ENCODE measurements at places on chromosomes 6 and 20.

- DNase-seq = no peak
Observed at GRCh38 chr20:51380401-51381385, 161.8 kb downstream of the NFATC2 start.

- no peak for DNase-seq
Observed at GRCh38 chr6:50819904-50820868, 1.5 kb downstream of the TFAP2B start.

DNA sequence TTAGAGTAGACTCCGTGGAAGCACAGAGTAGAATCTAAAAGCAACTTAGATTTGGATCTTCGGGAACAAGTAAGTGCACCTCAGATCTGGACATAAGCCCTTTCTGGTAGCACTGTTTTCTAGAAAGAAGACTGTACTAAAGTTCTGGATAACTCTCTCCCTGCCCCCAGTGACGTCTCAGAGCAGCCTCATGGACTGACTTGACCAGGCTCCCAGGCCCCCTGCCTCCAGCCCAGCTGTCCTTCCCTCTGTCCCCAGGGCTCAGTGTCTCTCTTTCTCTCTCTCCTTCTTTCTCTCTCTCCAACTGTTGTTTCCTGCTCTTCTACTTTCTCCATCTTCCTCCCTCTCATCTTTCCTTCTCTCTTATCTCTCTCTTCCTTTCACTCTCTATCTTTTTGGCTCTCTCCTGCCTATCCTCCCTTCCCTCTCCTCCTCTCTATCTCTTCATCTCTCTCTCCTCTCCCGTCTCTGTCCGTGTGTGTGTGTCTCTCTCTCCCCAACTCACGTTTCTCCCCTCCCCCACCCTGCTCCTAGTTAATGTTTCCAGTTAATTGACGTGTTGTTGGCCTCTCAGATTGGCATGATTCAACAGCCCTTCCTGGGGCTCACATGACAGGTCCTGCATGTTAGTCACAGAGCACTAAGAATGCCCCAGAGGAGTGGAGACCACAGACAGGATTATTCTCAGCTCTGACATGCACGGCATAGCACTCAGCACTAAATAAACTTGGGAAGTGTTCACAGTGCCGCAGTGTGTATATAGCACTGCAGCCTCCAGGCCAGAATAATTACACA, 180.4 kb upstream of the FOXQ1 start:
- no peak for DNase-seq

DNA sequence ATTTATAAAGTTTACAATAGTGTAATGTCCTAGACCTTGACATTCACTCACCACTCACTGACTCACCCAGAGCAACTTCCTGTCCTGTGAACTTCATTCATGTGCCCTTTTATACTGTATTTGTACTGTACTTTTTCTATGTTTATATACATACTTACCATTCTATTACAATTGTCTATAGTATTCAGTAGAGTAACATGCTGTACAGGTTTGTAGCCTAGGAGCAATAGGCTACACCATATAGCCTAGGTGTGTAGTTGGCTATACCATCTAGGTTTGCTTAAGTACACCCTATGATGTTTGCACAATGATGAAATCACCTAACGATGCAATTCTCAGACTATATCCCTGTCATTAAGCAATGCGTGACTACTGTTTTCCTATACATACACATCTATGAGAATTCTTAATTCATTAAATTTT, 17.5 kb downstream of the EDEM2 start:
- DNase-seq = no peak

DNA sequence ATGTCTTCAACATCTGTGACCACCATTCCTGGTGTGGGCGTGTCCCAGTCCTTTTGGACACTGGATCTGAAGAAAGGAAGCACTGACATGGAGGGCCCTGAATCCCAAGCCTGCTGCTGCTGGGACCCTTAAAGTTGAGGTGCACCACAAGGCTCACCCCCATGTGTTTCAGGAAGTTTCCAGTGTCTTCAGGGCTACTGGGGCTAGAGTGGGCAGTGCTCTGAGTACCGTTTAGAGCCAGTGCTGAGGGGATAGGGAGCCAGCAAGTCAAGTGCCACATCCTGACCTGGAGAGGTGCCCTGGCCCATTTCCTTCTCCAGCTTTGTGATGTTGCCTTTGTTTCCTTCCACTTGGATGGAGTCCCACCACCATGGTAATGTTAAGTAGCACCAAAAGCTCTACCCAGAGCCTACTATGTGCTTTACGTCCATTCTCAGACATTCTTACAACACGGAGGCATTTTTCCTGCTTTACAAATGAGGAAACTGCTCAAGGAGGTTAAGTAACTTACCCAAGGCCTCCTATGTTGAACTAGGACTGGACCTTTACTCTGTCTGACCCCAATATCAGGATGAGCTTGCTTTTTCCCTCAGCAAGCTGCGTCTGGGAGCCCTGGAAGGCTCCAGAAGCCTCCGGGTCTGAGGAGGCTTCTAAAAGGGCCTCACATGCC, 552 bp upstream of the DEF6 start:
- no peak for DNase-seq

DNA sequence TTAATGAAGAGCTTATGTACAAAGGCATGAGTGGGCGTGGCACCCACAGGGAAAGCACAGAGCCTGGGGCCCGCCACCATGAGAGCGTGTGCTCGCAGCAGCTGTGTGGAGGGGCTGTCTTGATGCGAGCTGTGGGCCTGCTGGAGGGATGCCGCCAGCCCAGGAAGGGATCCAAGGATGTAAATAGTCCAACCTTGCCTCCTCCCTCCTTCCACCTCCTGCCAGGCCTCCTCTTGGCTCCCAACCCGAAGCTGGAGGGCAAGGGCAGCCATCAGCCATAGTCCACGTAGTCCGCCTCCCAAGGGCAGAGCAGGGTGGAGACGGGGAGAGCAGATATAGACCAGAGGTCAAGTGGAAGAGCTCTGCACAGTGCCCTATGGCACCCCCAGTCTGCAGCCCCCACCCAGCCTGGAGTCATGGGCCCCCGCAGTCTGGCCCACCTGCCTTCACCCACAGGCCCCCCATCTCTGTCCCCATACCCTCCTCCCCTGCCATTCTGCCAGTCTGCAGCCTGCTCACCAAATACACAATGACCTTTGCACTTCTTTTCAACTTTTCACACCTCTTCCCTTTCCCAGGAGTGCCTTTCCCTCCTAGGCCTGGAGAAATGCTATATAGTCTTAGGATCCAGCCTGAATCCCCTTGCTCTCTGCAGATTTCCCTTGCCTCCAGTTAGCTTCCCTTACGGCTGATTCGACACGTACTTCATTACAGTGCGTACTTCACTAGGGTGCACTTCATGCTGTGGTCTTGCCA, 77.1 kb downstream of the SHLD1 start:
- DNase-seq = no peak

DNA sequence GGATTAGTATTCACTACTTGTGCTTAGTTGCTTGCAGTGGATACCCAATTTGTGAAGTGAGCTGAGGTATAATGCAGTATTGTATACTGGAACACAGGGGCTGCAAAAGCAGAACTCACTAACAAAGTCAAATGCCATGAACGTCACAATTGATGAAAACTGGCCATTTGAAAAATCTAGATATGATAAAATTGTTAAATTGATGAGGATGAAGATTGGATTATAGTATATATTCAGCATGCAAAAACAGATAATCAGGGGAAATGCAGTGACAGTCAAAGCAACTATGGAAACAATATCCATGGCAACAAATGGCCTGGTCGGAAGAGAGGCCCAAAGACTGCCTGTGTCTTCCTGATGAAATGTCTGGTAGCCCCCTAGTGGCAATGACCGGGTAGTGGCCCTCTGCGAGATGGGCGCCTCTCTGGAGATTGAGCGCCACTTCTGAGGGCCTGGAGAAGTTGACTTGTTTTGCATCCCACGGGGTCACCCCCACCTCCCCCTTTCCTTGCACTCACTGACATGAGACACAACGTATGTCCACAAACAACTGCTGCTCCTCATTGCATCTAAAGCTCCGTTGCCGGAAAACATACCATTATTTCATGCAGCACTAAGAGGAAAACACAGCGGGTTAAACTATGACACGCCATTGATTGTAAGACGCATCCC, 43.6 kb downstream of the C6orf15 start:
- peak; percentile 58 for DNase-seq

- DNase-seq = no peak
Observed at GRCh38 chr6:13378669-13379590, 50.6 kb upstream of the TBC1D7 start.

DNA sequence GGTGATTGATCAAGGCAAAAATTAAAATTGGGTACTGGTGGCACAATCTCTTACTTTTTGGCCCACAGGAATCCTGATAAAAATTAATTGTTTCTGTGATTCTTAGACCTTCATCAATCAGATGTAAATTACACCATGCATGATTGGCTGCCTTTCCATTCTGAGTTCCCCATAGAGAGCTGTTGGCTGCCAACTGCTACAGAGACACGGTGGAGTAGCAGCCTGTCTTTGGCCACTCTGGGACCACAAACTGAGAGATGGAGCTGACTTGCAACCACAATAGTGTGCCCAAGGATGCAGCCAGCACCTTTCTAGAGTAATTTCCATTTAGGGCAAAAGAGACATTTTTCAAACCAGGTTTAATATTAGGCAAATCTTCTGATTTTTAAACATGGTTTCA, 274.3 kb upstream of the MMS22L start:
- DNase-seq = no peak

DNA sequence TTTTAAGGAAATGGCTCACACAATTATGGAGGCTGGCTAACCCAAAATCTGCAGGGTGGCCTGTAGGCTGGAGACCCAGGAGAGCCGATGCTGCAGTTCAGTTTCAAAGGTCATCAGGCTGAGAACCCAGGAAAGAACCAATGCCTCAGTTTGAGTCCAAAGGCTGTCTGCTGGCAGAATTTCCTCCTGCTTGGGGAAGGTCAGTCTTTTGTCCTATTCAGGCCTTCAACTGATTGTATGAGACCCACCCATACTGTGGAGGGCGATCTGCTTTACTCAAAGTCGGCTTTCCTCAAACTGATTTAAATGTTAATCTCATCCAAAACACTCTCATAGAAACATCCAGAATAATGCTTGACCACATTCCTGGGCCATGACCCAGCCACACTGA, 189.7 kb upstream of the CDYL start:
- no peak for DNase-seq

DNA sequence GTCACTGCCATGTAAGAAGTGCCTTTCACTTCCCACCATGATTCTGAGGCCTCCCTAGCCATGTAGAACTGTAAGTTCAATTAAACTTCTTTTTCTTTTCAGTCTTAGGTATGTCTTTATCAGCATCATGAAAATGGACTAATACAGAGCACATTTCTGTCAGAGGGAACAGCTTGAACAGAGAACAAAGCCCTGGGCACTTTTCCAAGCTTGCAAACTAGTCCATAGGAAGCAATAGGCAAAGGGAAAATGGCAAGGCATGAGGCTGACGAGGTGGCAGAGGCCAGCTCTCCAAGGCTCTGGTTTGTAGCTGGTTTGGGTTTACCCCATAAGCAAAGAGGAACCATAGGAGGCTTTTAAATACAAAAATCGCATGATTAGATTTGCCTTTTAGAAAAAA, 185.1 kb upstream of the HDDC2 start:
- no peak for DNase-seq

- peak; percentile 10 for DNase-seq
Observed at GRCh38 chr6:118649918-118650581, 1.3 kb downstream of the CEP85L start.

GRCh38 chr6:43405354-43405753, 22.0 kb upstream of the ABCC10 start:
- DNase-seq = no peak

DNA sequence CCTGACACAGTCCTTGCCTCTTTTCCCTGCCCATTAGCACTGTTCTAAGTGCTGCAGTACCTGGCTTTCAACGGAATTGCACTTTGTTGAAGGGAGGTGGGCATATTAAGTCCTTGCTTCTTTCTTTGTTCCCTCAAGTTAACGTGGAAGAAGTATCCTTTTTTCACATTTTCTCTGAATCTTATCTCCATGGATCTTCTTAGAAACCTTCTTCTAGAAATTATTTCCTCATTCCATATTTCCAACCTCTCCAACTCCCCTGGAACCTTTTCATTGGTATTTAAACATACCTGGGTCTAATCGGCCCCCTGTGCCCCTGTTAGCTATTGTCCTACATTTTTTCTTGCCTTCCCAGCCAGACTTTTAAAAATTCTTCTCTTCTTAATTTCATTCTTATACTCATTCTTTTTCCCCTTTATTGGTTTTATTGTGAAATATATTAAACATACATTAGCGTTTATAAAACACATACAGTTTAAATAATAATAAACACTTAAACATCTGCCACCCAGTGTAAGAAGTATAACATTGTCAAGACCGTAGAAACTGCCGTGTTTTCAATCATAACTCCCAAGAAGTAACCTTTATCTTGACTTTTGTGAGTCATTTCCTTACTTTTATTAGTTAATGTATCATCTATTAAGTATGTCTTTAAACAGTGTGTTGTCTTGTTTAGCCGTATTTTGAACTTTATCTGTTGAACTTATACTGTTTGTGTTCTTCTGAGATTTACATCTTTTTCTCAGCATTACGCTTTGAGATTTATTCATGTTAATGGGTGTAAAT, 118.2 kb downstream of the CDKAL1 start:
- no peak for DNase-seq

DNA sequence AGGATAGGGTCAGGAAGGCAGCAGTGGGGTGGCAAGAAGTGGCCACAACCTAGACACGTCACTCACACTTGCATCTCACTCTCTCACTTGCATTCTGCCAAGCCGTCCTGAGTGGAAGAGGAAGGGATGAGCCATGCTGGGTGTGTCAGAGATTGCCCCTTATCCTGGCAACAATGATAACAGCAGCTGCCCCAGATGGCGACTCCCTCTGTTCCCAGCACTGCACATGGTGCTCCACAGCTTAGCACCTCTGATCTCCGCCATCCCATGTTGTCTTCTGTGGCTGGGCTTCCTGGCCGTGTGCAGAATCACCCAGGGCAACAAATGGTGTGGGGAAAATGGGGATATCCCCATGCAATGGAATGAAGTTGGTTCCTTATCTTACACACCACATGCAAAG, 11.1 kb downstream of the KCNB1 start:
- no peak for DNase-seq

DNA sequence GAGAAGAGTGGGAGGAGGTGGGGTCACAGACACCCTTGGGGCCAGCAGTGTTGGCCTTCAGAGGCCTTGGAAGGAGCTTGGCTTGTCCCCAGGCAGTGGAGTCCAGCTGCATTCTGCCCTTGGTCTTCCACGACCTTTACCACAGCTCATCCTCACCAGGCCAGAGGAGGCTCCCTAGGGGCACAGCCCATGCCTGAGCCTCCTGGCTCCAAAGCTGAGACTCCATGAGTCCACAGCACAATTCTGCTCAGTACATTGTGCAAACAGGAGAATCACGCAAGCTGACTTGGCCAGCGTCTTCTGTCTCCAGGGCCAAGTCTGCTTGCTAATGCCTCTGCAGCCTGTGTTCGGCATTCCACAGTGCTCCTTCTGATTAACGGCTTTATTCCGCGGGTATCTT, 337.2 kb downstream of the SMOC2 start:
- DNase-seq = no peak

DNA sequence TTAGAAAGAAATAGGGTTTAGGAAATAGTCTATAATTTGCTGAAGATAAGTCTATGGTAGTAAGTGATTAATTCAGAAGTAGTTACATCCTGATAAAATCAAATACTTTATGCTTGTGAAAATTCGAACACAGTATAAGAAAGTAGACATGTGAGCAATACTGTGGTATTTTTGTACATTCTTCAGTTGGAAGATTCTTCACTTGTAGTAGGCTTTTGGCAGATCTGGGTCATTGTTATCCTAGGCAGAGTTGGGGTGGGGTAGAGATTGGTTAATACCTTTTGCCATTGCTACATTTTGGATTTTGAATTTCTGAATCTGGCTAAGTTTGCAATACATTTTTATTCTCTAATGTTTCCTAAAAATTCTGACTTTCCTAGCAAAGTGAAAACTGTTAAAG, 197.5 kb downstream of the BCKDHB start:
- no peak for DNase-seq

All from NCI-H2227 treated with DMSO at 0.1 percent for 48 hours (cell line).